Anterior cingulate cortex (tissue), 58 donors: ENCODE measurements at places on chromosomes 5 and 9.

GRCh38 chr5:96601200-96601599 is 61.0 kb upstream of the CAST start:
- no peak for DNase-seq

DNA sequence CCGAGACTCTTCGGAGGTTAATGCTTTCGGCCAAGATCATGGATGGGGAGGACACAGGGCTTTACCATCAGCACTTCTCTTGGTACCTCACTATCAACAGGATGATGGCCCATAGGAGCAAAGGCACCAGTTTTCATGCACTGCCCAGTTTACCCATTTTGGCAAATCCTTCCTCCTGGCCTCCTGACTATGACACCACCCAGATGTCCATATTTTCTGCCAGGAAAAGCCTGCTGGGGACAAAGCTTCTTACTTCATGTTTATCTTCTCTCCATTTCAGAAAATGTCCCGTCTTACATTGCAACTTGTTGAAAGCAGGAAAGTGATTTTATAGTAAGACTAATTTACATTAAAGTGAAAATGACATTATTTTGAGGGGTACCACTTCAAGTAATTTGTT is 61.4 kb upstream of the GAS1 start:
- DNase-seq, result no peak

DNA sequence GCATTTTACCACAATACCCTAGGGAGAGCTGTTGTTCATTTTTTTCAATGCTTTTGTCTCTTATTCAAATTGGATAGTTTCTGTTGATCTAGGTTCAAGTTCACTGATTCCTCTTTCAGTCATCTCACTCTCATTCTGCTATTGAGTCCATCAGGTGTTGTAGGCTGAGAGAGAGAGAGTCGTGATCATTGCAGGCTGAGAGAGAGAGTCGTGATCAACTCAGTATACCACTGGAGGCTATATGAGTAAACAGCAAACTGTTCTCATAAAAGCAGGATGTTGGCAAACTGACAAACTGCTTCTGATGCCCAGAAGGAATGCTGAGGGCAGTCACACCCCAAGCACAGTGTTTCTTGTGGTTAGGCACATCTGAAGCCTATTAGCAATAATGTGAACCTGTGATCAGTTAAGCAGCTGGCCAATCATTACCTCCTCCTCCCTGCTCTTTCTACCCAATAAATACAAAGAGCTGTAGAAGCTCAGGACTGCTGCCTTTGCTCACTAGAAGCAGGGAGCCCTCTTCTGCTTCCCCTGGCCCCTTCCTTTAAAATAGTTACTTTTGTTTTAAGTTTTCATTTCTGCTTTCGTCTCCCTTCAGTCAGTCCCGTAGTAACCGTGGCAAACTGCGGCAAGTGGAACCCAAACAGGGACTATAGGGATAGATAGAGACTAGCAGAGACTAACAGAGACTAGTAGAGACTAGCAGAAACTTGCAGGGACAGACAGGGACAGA is 476.1 kb upstream of the ACO1 start:
- DNase-seq, result no peak

DNA sequence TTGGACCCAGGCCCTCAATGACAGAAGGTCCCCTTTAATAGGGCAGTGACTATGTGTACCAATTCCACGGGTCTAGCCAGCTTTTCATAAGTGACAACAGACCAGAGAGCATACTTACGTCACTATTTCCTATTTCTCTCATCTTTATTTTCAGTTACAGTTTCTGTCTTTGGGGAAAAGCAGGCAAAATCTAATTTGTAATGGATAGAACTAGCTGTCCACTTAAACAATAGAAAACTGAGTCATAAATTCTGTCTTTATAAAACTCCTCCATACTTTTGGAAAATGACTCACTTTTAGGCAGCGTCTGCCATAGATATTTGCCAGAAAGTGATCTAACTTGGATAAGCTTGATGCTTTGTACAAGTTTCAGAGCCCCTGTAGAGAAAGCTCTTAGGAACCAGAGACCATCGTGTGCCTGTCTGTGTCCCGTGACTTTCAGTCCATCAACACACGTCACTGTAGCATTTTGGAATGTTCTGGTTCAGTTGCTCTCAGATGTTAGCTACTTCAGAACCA is 101.9 kb downstream of the F2RL2 start:
- no peak for DNase-seq
